ENCODE measurements at places on chromosomes 4 and X.
A peak's percentile ranks its signal among the peaks of the same experiment; 100 is the strongest.

DNA sequence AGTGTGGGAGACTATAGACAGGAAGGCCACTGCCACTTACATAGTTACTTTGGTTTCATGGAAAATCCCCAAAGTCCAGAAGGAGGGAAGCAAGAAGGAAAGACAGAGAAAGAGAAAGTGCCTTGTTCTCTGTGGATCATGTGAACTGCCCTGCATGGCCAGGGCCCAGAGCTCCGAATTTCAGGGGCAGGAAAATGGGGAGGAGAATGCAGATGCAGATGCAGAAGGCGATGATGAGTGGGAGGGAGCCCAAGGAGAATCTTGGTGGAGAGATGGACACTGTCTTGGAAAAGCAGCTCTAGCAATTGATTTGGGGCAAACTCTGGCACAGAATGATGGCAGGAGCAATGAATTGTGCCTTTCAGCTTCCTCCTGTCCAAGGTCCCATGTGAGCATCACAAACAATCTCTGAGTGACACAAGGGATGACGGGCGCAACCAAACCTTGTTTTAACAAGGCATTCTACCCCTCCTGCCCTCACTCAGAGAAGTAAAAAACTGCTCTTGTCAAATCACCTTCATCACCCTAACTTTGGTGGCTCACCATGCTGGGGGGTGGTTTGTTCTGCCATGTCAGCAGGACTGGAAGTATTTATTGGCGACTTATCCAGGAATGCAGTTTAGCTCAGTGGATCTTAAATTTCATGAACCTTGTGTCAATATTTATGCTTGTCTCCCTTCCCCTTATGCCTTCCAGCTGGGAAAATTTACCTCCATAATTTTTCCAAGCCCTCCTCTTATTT is 53.5 kb downstream of the TSC22D3 start:
- DNase-seq: no peak

GRCh38 chrX:150196285-150196684 is 166.8 kb upstream of the MAMLD1 start:
- DNase-seq: no peak

- DNase-seq: no peak
Measured at GRCh38 chrX:83759872-83760271, 101.1 kb upstream of the CYLC1 start.

- no peak for DNase-seq
Measured at GRCh38 chr4:55507612-55508011, 39.1 kb downstream of the CLOCK start.

DNA sequence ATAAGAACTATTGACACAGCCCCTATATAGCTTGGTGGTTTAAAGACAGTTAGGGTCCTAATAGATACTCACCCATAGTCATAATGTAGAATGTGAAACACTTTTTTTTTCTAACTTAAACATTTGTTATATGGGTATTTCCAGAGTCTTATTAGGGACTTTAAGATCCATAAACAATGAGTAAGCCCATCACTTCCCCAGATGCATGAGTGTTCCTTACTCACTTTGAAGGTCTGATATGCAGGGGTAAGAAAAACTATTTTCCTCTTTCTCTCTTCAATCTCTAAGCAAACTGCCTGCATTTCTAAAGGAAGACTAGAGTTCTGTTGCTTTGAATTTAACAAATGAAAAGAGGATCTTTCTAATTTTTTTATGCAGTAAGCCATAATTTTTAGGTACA is 443.6 kb upstream of the PITX2 start:
- DNase-seq: no peak

DNA sequence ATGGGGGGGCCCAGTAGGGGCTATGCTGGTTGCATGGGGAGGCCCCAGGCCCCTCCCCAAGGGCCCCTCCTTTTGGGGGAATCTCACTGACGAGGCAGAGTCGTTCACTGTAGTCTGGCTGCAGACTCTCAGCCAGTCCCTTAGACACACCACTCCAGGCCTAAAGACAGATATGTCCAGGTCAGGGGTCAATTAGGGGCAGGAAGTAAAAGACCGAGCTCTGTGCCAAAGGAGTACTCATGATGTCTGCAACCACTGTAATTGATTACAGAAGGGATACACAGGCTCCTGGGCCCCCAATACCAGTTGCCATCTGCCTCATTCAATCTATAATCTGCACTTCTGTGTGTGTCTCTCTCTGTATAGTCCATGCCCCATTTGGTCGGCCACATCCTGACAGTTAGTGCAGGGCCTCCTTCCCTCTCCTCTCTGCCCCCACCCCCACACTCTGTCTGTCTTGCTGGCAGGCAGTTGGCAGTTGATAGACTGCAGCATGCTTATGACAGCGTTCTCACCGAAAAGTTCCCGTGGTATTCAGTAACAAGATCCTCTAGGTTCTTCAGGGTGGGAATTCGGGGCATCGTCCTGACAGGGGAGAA is 1.3 kb upstream of the CXorf65 start:
- DNase-seq: no peak

DNA sequence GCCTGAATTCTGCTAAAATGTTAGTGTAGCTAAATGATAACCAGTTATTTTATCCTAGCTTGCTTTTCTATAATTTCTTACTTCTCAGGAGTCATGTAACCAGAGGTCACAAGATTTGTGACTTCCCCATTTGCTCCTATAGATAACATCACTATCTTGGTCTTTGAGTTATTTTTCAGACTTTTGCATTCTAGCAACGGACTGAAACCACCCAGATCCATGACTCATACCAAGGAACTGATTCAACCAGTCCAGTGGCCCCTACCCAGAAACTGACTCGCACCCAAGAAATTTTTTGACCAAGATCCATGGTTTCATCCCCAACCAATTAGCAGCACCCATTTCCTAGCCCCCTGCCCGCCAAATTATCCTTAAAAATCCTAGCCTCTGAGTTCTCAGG is 50.0 kb downstream of the IQCM start:
- no peak for DNase-seq

GRCh38 chr4:95410387-95410977 is 138.3 kb downstream of the UNC5C start:
- no peak for DNase-seq

DNA sequence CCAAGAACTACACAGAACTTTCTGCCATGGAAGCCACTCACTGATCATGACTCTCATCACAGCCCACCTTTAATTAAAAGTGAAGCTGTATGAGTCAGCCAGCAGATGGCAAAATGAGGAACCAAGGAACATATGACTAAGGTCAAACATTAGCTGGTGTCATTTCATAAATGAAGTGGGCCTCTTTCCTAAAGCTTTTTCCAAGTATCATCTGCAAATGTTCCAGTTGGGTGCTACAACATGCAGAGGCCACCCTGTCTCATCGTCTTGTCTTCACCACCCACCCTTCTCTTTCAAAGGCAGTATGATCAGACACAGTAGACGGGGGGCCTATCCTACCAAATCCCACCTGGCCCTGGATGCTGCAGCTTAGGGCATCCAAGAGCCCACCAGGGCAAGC is 9.2 kb upstream of the EOLA1 start:
- no peak for DNase-seq

- DNase-seq: no peak
Measured at GRCh38 chr4:182022909-182023308, 220.3 kb upstream of the TENM3 start.

DNA sequence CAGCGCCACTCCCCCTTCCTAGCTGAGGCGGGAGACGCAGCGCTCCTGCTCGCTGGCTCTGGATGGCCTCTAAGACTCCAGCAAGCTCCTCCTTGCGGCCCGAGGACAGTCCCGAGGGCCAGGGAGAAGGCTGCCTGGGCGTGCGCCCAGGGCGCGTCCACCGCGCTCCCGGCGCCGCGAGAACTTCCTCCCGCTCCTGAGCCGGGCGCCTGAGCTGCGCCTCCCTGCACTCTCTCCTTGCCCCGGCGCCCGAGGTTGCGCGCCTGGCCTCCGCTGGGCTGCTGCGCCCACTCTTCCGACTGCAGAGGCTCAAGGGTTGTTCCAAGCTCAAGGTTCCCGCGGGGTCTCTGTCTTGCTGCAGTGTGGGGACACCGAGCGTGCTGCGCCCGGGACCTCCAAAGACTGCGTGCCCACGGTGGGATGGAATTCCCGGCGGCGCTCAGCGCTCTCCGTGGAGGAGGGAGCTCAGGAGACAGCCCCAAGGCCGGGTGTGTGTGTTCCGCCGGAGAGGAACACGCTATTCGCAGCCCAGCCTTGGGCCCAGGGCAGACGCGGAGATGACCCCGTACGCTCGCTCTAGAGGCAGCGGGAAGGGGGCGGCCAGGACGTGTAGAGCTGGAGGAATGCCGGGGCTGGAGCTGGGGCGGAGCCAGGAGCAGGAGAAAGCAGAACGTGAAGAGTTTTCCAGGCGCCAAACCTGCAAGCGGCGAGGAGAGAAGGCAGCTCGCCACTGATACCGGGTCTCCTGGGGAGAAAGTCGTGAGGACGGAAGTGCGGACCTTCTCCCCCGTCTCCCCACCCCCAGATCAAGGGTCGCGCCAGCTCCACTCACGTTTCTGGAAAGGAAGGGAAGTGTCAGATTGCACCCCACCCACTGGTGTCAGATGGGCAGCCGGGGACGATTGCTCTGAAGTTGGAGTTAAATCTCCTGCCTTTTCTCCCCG is at the start of gene ARHGAP6:
Gene ARHGAP6, minus strand, starts transcription at position 753 of the 944 bp plus-strand sequence. CDS start 1,092 bp downstream, outside the sequence.
- no peak for DNase-seq

DNA sequence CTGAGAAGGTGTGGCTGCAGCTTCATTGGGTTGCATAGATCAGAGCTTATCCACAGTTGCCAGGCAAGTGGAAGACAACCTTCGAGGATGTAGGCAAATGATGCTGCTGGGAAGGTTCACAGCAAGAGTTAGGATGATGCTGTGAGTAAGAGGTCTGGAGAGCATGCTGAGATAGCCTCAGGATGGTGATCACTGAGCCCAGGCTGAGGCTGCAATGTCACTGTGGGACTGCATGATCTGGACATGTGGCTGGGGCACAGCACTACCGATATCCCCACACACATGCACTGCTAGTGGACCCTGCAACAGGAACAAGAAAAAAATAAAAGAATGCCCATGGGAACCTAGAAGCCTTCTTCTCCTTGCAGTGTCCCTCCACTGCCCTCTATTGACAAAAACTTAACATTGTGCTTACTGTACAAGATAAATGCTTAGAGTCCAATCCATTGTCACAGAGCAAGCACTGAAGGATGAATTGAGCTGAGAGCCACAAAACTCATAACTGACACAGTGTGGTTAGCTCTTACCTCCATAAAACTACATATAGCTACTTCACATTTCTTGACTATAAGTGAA is 105.6 kb downstream of the CNKSR2 start:
- DNase-seq: no peak

DNA sequence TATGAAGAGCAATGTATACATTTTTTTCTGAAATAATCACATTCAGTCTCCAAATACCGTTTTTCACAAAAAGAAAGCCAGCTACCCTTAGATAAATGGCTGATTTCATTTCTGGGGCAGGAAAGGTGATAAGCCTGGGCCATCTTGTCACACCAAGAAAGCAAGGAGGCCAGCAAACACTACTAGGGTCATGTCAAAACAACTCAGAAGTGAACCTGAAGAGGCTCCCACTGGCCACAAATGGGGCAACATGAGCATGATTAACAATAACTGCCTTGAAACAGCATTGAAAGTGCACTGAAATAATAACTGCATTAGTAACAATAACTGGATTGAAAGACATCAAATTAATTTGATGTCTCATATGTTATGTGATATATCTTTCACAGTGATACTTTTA is 39.3 kb downstream of the SH3KBP1 start:
- no peak for DNase-seq

GRCh38 chr4:130099105-130099504 is 1003.2 kb downstream of the C4orf33 start:
- no peak for DNase-seq

- DNase-seq: no peak
Measured at GRCh38 chrX:78693536-78693935, 34.4 kb upstream of the RTL3 start.

DNA sequence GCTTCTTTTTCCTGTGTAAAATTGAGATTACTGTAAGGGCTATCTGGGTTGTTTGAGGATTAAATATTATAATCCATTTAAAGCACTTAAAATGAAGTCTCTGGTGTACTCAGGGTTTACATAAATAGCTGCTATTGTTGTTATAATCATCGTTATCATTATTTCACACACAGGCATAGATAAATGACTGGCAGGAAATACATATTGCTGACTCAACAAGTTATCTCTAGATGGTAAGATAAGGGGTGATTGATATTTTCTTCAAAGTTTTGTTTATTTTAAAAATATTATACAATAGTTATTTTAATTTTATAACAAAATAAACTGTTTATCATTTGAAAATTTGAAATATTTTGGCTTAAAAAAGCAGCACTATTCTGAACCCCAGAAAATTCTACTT is 134.3 kb upstream of the DCAF12L2 start:
- DNase-seq: no peak

DNA sequence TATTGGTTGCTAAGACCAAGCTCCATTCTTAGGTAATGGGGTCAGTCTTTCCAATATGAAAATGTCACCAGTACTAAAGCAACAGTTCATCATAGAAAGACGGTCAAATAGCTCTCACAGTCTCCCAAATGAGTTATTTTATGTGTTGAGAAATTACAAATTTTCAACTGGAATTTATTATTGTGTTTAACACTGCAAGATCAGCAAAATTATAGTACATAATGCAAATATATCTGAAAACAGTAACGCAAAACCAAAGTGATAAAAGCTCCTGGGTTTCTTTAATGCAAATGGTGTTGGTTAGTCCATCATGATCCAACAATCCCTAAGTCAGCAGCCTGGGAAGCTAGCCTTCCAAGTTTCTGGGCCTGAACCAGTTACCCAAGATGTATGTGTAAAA is 61.5 kb upstream of the EGFL6 start:
- no peak for DNase-seq

DNA sequence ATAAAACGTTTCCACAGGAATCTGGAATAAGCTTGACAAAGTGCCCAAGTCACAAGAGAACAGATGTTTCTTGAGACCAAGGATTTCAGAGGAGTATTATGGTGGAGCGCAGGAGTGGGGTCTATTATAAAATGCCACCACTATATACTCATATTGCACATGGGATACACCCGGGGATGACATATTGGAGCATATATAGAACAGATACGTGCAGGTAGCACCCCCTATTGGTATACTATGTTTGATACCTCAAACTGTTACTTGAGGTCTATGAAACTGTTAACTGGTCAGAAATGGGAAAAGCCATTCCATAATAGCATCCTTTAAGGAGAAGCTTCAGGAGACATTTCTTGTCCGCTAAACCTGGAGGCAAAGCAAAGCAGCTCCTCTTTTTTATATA is 86.0 kb downstream of the PCYT1B start:
- no peak for DNase-seq

GRCh38 chrX:15336023-15336413 is 695 bp upstream of the PIGA start:
- no peak for DNase-seq

GRCh38 chr4:183343730-183344129 is 21.5 kb upstream of the CLDN24 start:
- no peak for DNase-seq

- DNase-seq: peak; percentile 9
Measured at GRCh38 chr4:48341776-48342605, 662 bp downstream of the SLAIN2 start.

- no peak for DNase-seq
Measured at GRCh38 chrX:19392078-19392477, 48.4 kb downstream of the PDHA1 start.

- DNase-seq: no peak
Measured at GRCh38 chr4:26220696-26221095, 100.1 kb upstream of the RBPJ start.

- DNase-seq: no peak
Measured at GRCh38 chr4:47210828-47211227, 179.5 kb downstream of the GABRB1 start.

GRCh38 chrX:113868177-113868576 is 715.7 kb upstream of the HTR2C start:
- DNase-seq: no peak
